ENCODE measurements at places on chromosomes 7 and 10. TPM values are rescaled to one million over a fixed set of nuclear protein-coding genes. Genes with fewer than 3 reads are reported as not detected.

Gene CFAP70
- 0.36 TPM for total RNA-seq

Gene PDGFA
- total RNA-seq, result 39.2 TPM

Gene TWIST1
- 20.9 TPM for total RNA-seq

Gene CNNM2
- total RNA-seq, result 6.8 TPM

Gene DDC
- total RNA-seq, result not detected

Gene LRRD1
- total RNA-seq, result not detected

Gene HTRA1
- total RNA-seq, result 22.1 TPM

Gene TMEM273
- not detected for total RNA-seq

Gene SORCS1
- 1.2 TPM for total RNA-seq

Gene CYP3A5
- total RNA-seq, result 1.9 TPM

Gene UCMA
- total RNA-seq, result not detected

Gene GNA12
- 22.4 TPM for total RNA-seq

DNA sequence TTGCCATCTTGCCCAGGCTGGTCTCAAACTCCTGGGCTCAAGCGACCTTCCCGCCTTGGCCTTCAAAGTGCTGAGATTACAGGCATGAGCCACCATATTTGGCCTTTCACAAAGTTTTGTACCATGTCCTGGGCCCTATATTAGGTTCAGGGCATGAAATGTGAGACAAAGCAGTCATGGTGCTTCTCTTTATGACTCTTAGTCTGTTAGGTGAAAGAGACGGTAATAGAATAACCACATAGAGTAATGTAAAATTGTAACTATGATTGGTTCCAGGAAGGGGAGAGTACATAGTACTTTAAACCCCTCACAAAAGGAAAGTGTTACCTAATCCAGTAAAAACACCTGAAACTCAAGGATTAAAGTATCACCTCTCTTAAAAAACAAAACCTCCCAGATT, 144.7 kb downstream of the SPAG6 start:
- no peak for DNase-seq

DNA sequence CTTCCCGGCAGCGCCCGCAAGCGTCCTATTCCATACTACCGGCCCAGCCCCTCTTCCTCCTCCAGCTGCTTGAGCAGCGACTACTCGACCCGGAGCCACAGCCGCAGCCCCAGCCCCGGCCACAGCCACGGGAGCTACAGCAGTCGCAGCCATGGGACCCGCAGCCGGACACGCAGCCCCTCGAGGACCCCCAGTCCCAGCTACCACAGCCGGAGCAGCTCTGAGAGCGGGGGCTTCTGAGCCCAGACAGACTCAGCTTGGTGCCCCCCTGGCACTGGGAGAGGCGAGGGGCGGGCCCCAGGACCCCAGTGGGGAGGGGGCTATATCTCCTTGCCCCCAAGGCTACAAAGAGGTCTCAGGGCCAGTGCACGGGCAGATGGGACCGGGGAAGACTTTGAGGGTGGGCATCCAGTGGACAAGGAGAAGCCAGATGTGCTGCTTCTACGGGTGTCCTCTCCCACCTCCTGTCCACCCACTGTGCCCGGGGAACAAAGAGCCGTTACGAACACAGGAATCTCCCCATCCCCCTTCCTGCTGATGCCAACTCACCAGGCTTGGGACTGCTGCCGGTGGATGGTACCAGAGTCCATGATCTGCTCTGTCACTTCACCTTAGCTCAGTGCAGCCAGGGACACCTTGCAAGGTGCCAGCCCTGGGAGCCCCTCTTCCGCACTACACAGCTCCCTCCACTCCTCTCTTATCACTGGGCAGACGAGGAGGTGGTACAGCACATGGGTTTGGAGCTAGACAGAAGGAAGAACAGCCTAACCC, 16.7 kb upstream of the HSPB1 start:
- DNase-seq, result no peak

DNA sequence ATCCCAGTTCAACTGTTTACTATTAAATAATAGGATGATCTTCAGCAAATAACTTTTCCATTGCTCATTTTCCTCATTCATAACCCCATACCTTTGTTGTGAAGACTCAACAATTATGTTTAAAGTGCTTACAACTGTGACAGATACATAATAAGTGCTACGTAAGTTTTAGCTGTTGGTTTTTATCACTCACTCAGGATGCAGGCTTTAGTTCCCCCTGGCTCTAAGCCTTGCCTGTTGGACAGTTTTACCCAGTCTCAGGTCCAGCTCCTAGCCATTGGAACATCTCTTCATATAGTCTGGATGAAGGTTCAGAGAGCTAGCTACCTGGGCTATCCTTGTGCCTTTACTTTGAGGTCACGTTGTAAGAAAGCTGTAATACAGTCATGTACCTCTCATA, 353.2 kb downstream of the CRPPA start:
- no peak for DNase-seq

GRCh38 chr7:157832006-157832405, 495.2 kb downstream of the DNAJB6 start:
- no peak for DNase-seq

- no peak for DNase-seq
Measured at GRCh38 chr10:73648975-73649829, 6.6 kb downstream of the SYNPO2L start.

GRCh38 chr7:121084748-121085336, 96.3 kb downstream of the CPED1 start:
- peak; percentile 91 for DNase-seq

- no peak for DNase-seq
Measured at GRCh38 chr7:25968205-25968993, 183.6 kb upstream of the NFE2L3 start.

DNA sequence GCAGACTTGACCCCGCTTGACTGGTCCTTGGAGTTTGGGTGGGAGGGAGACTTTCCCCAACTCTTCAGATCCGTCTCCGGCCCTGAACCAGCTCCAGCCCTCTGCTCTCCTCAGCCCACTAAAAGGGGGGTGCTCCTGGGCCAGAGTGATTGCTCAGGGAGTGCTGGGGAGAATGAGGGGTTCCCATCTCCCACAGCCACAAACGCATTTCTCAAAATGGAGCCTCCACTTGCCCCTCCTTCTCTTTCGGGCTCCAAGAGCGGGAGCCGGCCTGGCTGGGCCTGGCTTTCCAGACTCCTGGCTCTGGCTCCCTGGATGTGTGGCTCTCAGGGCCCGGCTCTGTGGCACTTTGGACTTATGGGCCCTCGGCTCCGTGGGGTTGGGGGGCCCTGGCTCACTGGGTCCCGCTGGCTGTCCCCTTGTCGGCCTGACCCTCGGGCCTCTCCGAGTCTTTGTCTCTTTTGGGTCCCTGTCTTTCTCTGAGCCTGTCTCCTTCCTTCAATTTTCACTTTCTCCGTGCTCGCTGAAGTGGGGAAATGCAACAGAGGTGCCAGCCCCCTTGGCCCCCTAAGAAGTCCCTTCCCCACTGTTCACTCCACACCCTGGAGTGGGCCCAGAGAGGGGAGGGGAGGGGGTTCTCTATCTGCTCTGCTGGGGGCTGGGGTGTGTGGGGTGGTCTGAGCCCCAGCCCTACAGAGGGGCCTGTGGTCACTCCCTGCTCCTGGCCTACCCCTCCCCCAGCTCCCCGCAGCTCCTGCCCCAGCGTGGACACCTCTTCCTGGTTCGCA, 713 bp downstream of the LZTS2 start:
- peak; percentile 26 for DNase-seq

- peak; percentile 49 for DNase-seq
Measured at GRCh38 chr10:71696628-71697326, 22.8 kb downstream of the C10orf105 start.

GRCh38 chr7:19062216-19062615, 55.2 kb downstream of the TWIST1 start:
- DNase-seq, result peak; percentile 17

- no peak for DNase-seq
Measured at GRCh38 chr10:69846293-69846921, 44.7 kb downstream of the COL13A1 start.

DNA sequence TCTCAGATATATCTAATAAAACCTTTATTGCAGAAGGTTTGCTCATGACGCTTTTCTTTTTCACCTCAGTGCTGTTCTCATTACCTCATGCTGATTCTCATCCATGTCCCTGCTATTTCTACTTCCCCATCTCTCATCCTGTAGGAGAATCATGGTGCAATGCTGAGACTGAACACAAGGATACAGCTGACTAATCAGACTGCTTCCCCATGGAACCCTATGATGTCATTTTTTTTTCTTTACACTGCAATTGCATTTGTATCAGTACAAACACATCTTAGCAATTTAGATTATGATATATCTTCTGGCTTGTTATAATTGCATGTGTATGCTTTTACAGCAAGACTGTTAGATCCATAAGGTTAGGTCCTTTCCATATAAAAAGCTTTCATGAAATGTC, 93.7 kb downstream of the SEMA3A start:
- peak; percentile 30 for DNase-seq

DNA sequence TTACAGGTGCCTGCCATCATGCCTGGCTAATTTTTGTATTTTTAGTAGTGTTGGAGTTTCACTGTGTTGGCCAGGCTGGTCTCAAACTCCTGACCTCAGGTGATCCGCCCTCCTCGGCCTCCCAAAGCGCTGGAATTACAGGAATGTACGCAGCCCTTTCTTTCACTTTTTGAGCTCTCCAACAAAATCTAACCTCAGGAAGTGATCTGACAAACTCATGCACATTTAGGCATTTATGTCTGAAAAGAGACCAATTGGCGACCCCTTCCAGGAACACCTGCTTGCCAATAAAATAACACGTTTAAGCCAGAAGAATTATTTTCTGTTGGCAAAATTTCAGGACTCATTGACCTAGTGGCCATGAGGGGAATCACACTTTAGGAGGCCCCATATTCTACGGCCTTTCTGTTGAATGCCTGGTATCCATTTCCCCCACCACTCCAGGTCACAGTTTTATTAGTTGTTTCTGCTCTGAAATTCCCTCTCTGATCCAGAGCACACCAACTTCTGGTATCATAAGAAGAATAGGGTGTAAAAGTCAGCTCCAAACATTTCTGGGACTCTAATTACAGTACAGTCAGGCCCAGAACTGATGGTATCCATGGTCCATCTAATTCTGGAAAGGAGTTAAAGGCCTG, 65.8 kb upstream of the FRMD4A start:
- DNase-seq, result peak; percentile 89

GRCh38 chr7:50533866-50534265, 31.3 kb downstream of the DDC start:
- DNase-seq, result no peak

DNA sequence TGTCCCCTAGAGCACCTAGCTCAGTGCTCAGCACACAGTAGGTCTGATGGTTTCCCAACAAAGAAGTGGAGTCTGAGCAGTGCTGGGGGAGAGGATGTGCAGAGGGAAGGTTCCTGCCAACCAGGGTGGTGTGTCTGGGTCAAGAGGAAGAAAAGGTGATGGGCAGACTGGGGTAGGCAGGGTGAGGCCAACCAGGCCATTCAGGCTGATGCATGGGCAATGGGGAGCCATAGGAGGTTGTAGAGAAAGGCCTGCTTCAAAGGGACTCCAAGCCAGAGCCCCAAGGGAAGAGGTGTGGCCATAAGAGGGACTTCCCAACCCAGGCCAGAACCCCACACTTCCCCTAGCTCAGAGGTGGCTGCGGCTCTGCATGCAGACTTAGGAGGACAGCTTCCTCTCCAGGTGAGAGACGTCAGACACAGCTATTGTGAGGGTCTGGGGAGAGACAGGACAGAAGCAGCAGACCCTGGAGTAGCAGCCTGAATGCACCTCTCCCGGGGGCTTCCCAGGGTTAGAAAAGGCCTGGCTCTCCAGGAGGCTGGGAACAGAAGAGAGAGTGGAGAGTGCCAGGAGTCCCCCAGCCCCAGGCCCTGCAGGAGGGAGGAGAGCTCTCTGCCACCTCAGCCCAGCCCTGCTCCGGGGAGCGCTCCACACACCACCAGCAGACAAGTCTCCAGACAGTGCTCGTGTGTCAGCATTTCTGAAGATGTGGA, 87.4 kb upstream of the ZMIZ1 start:
- no peak for DNase-seq

DNA sequence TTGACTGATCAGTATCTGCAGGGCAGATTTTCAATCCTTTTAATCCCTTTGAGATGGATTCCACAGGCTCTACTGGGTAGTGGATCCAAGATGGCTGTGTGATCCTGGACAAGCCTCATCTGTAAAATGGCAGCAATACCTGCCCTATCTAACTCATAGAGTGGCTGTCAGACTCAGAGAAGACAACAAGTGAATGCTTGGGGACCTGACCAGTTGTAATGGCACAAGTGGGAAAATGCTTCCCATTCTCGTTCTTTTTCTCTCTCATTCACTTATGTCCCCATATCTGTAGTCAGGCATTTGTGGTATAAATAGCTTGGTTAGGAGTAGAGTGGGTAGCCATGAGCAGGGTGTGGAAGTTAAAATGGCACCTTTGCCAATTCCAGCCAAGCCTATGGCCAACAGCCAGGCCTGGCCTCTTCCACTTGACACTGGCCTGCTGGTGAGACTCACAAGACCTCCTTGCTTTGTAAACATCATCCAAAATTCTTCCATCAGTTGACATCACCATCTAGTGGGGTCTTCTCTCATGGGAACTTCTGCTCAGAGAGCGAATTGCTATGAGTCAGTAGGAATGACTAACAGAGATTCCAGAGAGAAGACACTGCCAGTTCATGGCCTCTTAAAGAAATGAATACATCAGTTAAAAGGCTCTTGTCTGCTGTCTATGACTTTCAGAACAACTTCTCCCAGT, 150.1 kb downstream of the PLPP4 start:
- DNase-seq, result peak; percentile 85

- no peak for DNase-seq
Measured at GRCh38 chr7:128697302-128697905, 25.3 kb downstream of the GARIN1A start.

GRCh38 chr10:112360308-112361270, 13.3 kb upstream of the ACSL5 start:
- DNase-seq, result peak; percentile 79

DNA sequence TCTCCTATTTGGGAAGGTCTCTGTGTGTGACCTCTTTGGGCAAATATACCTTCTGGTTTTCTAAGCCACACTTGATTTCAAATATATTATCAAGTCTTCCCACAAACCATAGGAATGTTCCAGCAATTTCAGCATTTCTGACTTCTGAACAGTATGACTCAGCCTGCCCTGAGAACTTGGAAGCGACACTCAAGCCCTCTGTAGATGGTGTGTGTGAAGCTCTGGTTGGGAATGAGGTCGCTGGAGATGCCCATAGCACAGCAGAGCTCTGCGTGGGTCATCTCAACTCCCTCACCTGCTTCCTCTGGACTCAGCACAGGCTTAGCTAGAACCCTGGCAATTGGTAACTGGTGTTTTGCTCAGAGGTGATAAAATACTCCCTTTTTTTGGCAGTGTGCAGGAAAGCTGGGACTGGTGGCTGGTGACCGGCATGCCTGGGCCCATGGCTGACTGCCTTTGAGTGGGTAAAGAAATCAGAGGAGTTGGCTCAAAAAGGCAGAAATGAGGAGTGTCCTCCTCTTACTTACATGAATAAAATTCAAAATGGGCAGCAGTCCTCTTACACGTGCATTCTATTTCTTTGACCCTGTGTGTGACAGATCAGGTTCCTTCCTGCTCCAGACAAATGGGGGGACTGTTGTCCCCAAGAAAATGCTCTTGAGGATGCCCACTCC, 87.5 kb upstream of the NRP1 start:
- DNase-seq, result peak; percentile 85

GRCh38 chr7:13731643-13732042, 257.8 kb downstream of the ETV1 start:
- no peak for DNase-seq
